Right ventricle myocardium inferior (tissue), 1 donor: ENCODE measurements at places on chromosomes 7 and 10. TPM values are rescaled to one million over a fixed set of nuclear protein-coding genes. Genes with fewer than 3 reads are reported as not detected.

DNA sequence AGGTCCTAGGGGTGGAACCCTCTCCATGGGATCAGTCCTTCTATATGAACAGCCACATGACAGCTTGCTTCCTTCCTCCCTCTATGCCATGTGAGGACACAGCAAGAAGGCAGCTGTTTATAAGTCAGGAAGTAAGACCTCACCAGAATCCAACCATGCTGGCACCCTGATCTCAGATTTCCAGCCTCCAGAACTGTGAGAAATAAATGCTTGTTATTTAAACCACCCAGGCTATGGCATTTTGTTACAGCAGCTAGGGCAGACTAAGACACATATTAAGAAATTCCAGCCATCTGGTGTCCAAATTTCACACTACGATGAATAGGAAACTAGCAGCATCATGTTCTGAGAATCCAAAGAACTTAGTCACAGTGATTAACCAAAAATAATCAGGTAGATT, 140.1 kb downstream of the ZFAND4 start:
- DNase-seq, result no peak

Gene PNLIPRP1
- not detected for total RNA-seq

- DNase-seq, result no peak
Measured at GRCh38 chr7:121530227-121531174, 134.4 kb upstream of the FAM3C start.

GRCh38 chr10:3107426-3107961, 40.1 kb downstream of the PFKP start:
- peak; percentile 87 for DNase-seq

DNA sequence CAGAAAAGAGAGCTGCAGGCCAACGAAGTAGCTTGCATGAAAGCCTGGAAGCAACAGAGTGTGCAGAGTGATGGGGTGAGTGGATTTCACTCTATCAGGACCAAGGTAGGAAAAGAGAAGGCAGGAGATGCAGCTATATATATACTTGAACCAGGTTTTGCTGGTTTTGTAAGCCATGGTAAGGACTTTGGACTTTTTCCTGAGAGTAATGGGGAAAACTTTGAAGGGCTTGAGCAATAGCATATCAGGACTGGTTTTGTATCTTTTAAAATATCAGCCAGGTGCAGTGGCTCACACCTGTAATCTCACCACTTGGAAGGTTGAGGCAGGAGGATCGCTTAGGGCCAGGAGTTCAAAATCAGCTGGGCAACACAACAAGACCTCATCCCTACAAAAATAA, 120.6 kb upstream of the NRP1 start:
- no peak for DNase-seq

DNA sequence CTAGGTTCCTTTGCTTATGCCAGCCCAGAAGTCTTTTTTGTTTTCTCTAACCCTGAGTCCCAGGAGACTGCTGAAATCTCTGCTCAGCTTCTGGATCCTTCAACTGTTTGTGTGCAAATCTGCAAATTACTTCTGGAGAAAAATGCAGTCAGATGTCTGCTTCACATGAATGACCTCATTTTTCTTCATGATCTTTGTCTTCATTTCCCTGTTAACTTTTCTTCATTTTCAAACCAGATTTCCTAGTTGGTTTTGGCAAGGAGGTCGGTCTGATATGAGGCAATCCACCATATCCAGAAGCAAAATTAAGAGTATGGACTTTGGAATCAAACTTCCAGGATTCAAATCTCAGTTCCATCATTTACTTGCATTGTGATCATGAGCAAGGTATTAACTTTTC, 66.8 kb downstream of the ZNF503 start:
- no peak for DNase-seq

Gene GNGT1
- not detected for total RNA-seq

DNA sequence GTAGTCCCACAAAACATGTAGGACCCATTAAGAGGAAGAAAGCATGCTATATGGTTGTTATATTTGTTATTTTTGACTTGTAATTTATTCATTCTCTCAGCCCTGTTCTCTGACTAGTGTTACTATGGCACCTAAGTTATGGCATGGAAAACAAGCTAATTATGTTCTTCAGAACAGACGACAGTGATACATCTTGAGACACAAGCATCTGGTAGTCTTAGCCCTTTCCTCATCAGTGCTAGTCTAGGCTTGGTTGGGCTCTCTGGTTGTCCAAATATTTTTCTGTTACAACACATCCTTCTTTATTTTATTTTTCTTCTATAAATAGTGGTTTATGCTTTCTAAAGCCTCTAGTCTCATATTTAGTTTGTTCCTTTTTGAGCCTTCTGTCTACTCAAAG, 308.3 kb upstream of the KAT6B start:
- DNase-seq, result no peak

Gene ANLN
- total RNA-seq, result 3.3 TPM

GRCh38 chr10:4217653-4218052, 432.6 kb upstream of the KLF6 start:
- DNase-seq, result no peak

DNA sequence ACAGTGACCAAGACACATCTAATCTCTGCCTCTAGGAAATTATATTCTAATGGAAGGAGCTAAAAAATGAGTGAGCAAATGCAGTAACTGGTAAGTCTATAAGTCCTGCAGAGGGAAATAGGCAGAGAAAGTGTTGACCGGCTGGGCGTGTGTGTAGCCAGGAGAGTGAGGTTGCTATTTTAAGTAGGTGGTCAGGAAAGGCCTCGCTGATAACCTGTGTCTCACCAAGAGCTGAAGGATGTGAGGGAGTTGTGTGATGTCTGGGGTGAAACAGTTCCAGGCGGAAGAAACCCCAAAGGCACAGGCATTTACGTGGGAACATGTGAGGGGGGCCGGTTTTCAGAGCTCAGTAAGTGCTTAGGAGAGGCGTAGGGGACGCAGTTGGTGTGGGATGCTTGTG, 54.8 kb downstream of the BAMBI start:
- no peak for DNase-seq

GRCh38 chr7:143280160-143280559, 4.6 kb upstream of the TMEM139 start:
- DNase-seq, result no peak

DNA sequence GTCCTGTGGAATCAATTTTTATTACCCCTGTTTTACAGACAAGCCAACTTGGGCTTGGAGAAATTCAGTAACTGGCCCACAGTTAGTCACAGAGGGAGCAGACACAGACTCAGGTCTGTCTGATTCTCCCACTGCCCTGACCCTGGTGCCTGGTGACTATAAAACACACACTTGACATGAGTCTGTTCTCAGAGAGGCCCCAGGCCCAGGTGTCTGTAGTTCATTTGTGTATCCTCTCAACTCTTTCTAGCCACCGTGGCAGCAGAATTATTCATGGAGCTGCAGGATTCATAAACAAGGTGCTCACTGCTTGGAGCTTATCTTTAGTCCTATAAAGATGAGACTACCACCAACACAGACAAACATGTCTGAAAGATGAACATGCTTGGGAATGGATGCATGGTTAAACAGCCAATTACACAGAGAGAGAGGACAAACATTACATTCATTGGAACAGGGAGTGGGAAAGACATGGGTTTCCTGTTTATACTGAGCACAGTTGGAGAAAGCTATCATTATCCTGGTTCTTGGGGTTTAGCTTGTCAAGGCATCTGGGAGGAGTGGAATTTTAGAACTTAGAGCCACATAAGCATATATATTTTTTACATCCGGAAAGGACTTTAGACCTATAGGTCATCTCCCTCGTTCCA, 79.1 kb upstream of the PDCD4 start:
- DNase-seq, result no peak

- DNase-seq, result no peak
Measured at GRCh38 chr10:127346604-127347003, 150.2 kb upstream of the INSYN2A start.

- no peak for DNase-seq
Measured at GRCh38 chr10:125002047-125002422, 60.1 kb downstream of the ZRANB1 start.

DNA sequence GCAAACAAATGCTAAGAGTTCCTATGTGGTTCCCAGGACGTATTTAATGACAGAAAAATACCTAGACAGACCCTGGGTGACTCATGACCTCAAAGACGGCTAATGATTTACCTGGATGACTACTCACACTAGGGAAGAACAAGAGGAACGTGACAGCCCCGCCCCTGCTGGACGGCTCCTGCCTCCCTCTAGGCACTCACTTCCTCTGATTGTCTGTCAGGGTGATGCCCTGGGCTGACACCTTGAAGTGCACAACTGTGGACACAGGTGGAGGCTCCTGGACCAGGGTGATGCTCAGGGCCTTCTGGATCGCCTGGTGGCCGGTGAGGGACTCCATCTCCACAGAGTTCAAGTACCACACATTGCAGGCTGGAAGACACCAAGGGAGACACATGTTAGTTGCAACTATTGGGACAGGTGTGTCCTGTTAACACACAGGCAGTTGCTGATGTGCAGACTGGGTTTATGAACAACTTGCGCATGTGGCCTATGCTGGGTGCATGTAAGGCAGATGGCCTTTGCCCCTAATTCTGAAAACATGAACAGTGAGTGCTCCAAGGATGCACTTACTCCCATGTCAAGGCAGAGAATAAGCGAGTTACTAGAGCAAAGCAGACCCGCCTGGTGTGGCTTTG, 298.3 kb downstream of the TNS3 start:
- DNase-seq, result no peak

- DNase-seq, result no peak
Measured at GRCh38 chr10:122561212-122561611, 658 bp downstream of the DMBT1 start.

Gene LRRC18
- not detected for total RNA-seq

DNA sequence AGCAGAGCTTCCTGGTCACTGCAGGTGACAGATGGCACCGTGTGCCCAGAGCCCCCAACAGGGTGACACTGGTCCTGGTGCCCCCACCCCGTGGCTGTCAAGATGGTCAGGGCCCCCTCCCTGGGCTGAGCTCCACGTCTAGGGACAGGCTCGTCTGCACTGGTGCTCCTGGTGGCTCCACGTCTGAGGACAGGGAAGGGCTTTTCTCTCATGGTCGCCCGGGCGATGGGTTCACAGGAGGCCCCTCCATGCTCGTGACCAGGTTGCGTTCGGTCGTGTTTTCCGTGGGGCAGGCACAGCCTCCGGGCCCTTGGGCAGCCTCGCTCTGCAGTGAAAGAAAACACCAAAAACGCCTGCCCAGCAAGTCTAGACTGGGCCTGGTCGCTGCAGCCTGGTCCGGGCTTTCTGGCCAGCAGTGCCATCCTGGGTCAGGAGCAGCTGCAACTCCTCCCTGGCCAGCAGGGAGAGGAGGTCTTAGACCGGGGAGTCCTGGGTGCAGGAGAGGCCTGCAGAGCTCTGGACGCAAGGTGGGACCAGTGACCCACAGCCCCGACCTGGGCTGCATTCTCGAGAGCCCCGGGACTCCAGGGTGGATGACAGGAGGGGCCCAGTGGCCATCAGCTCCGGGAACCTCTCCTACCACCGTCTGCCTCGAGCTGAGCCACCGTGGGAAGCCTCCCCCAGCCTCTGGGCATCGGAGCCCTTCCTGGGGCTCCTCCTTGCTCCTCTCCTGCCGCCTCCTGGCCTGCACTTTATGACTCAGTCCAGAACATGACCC, 27.9 kb upstream of the UTF1 start:
- no peak for DNase-seq

DNA sequence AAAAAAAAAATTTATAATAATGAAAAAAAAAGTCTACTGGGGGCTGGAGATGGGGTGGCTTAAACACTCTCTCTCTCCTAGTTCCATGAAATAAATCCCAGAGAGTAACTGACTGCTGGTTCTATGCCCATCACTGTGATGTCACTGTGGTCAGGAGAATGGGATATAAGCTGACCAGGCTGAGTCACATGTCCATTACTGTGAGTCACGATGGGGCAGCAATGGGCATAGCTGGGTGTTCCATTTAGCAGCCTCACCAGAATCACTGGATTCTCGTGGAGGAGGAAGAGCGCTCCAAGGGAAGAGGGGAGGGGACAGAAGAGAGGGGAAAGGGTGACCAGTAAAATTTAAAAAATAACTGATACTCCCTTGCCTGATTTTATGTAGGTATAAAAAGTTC, 37.1 kb downstream of the MASTL start:
- no peak for DNase-seq

GRCh38 chr10:128727114-128727513, 600.9 kb upstream of the MKI67 start:
- no peak for DNase-seq

DNA sequence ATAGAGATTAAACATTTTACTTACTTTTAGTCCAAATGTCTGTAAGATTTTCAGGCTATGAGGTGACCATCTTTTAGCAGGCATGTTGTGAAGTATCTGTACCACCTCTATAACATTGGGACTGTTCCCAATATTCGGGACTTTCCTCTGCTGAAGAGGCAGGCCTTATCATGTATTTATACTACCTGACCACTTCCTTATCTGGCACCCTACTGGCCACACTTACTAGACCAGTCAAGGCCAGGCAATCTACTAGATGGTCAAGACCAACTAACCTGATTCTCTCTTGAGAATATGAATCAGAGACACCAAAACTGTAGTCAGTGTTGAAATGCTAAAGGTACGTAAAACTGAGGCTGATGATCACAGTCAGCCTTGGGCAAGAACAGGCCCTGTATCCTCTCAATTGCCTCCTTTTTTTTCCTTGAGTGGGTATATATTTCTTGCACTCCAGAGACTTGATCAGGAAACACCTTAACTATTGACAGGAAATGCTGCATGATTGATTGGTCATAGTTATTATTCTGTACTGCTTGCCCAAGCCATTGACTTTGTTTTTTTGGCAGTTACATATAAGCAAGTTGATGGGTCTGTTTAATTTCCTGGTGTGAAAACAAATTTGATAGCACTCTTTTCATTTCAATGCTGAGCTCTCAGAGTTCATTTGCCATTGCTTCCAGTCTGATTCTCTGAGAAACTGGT, 5.2 kb upstream of the PRKAR2B start:
- no peak for DNase-seq
